ENCODE measurements at places on chromosomes 6 and 20.

GRCh38 chr6:166904101-166904746, 52.1 kb downstream of the RNASET2 start:
- no peak for DNase-seq

GRCh38 chr6:12232339-12232738, 57.8 kb upstream of the EDN1 start:
- DNase-seq = no peak

DNA sequence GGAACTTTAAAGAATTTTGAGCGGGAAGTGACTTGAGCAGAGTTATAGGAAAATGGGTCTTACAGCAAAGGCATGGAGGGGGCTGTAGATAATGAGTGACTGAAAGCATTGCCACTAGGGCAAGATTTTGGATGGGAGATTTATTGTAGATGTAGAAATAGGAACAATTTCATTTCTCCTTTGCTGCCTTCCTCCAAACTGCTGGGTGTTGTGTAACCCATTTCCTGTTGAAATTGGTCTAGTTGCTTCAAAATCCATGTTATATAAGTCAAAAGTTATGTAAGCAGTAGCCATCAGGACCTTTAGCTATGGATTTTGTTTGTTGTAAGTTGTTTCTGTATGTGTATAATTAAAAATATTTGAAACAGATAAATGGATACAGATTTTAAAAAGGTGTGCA, 11.1 kb downstream of the YWHAB start:
- no peak for DNase-seq

- DNase-seq = no peak
Observed at GRCh38 chr20:34954904-34955230, 739 bp downstream of the GSS start.

GRCh38 chr6:158686791-158687381, 37.0 kb downstream of the SYTL3 start:
- DNase-seq = peak; percentile 11

- DNase-seq = no peak
Observed at GRCh38 chr6:75711173-75711572, 37.9 kb upstream of the MYO6 start.

Measured in activated T-helper 1 cell treated with anti-CD3 and anti-CD28 coated beads, Interleukin-2, amount 50 U/mL, for 16 hours (primary cell).